ENCODE measurements at places on chromosomes 1 and 21.

- DNase-seq: no peak
Observed at GRCh38 chr21:46518983-46519583, 60.4 kb downstream of the DIP2A start.

DNA sequence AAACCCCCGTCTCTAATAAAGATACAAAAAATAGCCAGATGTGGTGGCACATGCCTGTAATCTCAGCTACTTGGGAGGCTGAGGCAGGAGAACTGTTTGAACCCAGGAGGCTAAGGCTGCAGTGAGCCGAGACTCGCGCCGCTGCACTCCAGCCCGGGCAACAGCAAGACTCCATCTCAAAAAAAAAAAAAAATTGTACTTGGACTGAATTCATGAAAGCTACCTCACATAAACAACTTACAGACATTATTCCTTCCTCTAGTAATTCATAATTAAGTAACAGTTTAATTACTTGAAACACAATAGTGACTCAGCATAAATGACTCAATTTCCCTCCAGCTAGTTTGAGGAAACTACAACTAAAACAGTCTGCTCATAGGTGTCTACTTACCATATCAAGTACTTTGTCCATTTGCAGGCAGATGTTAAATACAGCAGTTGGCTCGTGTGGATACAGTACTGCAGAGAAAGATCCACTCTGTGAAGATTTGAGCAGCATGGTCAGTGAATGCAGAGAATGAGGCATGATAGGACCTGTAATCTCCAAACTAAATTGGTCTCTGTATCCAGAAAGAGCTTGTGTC lies 9.4 kb downstream of the DONSON start:
- no peak for DNase-seq

- DNase-seq: no peak
Observed at GRCh38 chr1:25817840-25818501, 1.8 kb upstream of the MTFR1L start.

GRCh38 chr21:38293765-38294164 lies 37.0 kb downstream of the KCNJ15 start:
- no peak for DNase-seq

DNA sequence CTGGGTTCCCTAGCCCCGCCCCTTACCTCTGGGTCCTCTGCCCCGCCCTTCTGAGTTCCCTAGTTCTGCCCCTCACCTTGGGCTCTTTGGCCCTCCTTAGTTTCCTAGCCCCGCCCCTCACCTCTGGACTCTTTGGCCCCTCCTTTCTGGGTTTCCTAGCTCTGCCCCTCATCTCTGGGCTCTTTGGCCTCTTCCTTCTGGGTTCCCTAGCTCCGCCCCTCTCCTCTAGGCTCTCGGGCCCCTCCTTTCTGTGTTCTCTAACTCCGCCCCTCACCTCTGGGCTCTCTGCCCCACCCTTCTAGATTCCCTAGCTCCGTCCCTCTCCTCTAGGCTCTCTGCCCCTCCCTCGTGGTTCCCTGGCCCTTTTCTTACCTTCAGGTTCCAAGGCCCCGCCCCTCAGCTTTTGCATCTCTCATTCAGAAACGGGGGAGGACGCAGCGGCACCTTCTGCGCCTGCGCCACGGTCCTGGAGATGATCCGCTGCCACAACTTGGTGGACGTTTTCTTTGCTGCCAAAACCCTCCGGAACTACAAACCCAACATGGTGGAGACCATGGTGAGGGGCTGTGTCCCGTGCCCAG lies 88.5 kb downstream of the PTPRU start:
- DNase-seq: no peak

DNA sequence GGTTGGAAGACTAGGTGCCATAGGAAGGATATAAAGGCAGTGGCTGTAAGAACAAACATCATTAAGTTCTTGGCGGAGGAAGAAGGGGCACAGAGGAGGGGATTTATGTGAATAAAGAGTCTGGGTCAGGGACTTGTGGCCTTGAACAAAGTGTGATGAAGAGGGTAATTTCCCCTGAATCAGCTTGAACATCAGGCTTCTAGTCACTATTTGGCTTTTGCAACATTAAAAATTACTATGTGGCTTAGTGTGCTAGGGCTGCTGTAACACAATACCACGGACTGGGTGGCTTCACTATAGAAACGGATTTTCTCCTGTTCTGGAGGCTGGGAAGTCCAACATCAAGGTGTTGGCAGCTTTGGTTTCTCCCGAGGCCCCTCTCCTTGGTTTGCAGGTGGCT lies 70.5 kb upstream of the CNIH3 start:
- DNase-seq: no peak

- no peak for DNase-seq
Observed at GRCh38 chr1:4762146-4762545, 107.7 kb downstream of the AJAP1 start.

DNA sequence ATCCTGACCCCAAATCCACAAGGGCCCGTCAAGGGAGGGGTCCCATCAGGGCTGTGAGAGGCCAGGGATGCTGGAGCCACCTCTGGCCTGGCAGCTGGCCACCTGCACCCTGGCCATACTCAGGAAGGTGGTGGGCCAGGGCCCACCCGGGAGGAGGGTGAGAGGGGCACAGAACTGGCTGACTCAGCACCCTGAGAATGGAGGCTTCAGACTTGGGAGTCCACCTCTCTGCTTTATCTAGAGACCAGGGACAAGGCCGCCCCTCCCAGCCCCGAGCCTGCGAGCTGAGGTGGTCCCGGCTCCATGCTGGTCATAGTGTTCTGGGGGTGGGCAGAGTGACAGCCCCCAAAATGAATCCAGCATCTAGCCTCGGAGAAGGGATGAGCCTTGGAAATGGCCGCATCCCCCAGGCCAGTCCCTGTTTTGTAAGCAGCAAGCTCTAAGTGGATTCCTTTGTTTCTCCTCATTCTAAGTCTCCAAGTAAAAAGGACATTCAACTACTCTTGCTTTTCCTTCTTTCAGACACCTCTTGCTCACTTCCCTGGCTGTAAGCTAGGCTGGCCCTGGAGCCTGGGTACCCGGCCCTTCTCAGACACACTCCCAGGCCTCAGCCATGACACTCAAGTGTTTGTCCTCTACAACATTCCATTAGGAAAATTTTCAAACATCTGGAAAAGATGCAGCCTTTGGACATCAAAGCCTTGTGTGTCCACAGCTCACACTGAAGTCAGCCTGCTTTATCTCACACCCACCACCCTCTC lies 12.3 kb downstream of the WNT3A start:
- no peak for DNase-seq

DNA sequence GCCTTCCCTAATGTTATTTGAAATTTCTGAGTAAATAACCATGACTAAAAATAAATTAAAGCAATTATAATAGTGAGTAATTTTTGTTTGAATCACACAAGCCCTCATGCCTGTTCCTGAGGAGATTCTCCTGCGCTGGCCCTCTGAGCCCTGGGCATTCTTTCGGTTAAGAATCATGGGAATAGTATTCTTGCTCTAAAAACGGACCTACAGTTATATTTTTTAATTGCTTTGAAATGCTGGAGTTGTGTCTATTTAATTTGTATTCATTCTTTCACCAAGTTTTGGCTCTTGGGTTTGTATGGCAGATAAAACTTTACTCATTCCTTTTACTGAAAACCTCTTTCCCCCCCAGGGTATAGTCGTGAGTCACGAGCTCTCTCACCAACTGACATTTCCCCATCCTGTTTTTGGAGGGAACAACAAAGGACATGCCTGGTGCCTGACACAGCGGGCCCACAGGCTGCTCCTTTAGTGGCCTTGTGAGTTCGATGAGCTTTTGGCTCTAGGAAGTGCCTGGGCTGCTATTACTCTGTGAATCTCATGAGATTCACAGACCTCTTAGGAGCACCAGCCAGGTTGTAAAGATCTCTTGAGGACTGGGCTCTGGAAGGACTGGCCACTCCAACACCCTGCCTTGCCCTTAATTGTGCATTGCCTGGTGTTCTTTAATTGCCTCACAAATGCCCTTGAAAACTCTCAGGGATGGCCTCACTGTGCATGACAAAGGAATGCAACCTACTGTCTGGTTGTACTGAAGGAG lies 58.6 kb downstream of the DDR2 start:
- DNase-seq: no peak

GRCh38 chr21:28375708-28376385 lies 616.8 kb downstream of the LTN1 start:
- no peak for DNase-seq

- DNase-seq: no peak
Observed at GRCh38 chr1:237386362-237387143, 344.6 kb downstream of the RYR2 start.

DNA sequence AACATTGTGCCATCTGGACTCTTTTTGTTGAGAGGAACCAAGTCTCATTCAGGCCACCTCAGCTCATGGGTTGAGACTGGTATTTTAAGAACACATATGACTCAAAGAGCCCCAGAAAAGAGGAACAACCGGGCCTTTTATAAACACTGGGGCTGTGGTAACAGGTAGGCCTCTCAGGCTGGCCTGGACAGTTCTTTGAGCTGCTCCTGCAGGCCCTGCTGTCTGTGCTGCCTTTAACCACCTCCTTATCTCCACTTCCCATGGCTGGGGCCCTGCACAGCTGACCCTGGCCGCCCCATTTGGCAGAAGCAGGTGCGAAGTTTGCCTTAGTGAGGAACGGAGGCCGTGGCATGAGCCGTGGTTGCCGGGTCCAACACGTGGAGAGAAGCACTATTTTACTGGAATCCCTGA lies 163.3 kb downstream of the RHOU start:
- no peak for DNase-seq

- no peak for DNase-seq
Observed at GRCh38 chr21:36207577-36208320, 51.1 kb downstream of the DOP1B start.

- DNase-seq: no peak
Observed at GRCh38 chr1:20660847-20661206, 342 bp downstream of the DDOST start.

DNA sequence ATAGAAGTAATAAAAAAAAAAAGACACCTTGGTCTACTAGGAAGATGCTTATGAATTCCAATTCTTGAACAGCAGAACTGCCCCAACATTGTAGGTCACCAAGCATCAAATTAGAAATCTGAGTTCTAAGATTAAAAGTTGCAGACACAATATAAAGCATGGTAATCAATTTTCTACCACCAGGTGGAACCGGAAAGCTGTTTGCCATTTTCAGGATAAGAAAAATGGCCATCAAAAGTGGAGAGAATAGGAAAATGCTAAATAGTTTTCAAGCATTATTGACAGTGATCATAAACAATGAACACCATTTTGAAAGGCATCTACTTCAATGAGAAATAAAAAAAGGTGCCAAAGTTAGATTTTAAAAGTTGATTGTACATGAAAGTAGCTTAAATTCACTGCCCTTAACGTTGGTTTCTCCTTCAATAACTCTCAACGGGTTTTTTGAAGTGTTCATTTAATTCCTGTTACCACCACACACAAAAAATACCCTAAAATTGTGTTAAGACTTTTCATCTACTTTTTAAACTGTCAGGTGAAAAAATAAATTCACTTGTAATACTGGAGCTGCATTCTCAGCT lies 252.9 kb downstream of the KCNT2 start:
- DNase-seq: no peak

DNA sequence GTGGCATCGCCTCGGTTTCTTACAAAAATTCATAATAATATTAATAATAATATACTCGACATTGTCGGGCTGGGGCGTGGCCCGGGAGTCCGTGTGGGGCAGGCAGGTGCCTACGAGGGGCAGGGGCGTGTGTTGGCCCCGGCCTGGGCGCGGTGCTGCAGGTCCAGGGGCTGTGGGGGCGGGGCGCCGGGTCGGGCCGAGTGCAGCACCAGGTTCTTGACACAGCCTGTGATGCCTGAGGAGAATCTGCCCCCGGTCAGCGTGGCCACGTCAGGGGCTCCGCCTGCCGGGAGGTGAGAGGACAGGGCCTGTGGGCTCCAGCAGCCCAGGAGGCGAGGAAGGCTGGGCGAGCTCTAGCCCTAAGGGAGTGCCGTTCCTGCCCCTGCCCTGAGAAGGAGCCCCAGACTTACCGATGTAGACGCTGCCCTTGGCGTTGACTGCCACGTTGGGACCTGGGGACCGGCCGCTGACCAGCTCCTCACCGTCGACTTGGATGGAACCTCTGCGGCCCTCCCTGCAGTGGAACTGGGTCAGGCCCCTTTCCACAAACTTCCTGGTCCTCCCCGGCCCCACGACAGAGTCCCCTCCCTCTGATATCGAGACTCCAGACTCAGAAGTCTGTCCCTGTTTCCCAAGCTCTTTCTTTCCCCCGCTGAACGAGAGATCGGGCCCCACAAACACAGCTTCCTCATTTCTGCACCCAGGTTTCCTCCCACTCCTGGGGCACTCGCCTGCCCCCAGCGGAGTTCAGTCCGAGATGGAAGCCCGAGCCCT lies 11.3 kb downstream of the LDLRAD2 start:
- DNase-seq: no peak

DNA sequence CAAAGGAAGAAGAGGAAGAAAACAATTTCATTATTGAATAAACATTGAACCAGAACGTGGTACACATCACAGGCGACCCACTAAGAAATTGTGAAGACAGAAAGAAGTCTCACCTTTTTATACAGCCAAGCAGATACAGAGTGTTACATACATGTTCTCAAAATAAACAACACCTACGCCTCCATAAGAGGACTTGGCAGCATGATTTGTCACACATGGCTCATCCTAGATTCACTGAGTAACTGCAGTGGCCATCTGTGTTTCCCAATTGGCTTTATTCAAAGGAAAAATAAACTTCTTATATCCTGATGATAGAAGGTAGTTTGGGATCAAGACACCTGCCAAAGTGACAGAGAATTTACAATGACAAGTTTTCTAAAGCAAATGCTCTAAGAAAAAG lies 7.6 kb upstream of the KRTAP19-8 start:
- no peak for DNase-seq

- DNase-seq: no peak
Observed at GRCh38 chr1:41767534-41768525, 150.9 kb downstream of the HIVEP3 start.

GRCh38 chr1:7262611-7263010 lies 477.4 kb downstream of the CAMTA1 start:
- DNase-seq: peak; percentile 92

- DNase-seq: no peak
Observed at GRCh38 chr1:115278211-115278610, 59.8 kb downstream of the NGF start.

GRCh38 chr1:93769777-93770176 lies 88.1 kb upstream of the BCAR3 start:
- no peak for DNase-seq

GRCh38 chr1:12625276-12625675 lies 7.3 kb upstream of the DHRS3 start:
- no peak for DNase-seq
